ENCODE measurements at places on chromosomes 7 and 10. TPM values are rescaled to one million over a fixed set of nuclear protein-coding genes. Genes with fewer than 3 reads are reported as not detected.

GRCh38 chr7:136325578-136325977, 348.4 kb upstream of the MTPN start:
- no peak for DNase-seq

Gene NFE2L3
- total RNA-seq = 5.9 TPM

Gene HECW1
- total RNA-seq = 0.73 TPM

- DNase-seq = no peak
These were observed 19.4 kb downstream of the LAT2 start for GRCh38 chr7:74228951-74229900.

- DNase-seq = no peak
These were observed 142.3 kb upstream of the HPS1 start for GRCh38 chr10:98589007-98589406.

DNA sequence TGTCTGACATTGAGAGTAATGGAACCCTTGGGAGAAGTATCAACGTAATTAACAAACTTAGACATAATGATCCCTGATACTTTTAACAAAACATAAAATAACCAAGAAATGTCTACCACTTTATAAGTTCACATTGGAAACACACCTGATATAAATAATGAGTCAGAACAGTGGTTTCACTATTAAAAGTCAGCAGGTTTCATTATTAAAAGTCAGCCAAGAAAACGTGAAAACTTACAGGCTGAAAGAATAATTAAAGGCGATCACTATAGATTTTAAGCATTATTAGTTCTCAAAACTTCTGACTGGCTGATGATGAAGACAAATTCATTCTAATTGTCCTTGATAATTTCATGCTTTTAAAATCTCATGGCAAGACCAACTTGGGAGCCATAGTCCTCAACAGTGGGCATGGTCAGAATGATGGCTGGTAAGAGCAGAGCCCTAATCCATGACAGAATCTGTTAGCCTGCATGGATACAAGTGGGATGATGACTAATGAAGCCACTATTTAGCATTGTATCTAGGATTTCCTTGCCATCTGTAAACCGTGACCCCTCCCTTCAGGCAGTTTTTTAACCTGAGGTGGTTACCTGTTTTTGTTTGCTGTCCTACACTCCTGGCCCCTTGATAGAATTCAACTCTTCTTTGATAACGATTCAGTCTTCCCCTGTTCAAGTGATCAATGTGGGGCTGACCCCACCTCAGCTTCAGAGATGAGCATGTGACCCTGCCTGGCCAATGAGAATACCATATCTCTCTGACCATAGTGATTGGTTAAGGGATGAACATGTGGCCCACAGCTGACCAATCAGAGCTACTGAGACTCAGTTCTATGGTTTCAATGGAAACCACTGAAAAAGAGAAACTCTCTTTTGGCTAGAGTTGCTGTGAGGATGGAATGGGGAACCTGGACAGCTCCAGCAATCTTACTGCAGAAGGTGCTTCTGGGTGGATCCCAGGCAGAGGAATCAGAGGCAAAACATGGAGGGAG, 151.0 kb downstream of the PLPP4 start:
- no peak for DNase-seq
